ENCODE measurements at places on chromosomes 11 and 22.

- DNase-seq = no peak
Observed at GRCh38 chr22:23557036-23557435, 23.1 kb downstream of the IGLL1 start.

DNA sequence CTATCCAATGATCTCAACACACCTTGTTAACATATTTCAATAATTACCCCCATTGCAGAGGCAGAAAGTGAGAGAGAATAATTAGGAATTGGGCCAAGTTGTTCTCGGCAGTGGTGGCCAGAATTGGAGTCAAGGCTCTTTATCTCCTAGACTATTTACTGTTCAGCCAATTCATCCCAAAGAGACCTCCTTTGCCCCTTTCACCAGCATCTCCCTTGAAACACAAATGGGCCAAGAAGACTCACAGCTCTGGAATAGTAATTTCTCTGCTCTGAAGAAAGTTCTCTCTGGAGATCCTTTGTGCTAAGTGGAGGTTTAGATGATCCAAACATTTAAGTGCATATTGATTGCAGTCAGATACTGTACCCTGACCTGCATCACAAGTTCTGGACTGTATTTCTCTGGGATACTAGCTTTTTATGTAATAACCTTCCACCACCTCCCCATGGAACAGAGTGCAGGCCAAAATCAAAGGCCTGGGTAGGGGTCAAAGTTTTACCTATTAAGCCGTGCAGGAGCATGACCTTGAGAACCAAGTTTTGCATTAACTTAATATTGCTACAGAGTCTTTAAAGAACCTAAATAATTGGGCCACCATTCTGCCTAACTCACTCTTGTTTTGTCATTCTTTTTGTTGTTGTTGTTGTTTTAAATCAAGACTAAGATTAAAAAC, 19.6 kb upstream of the CADM1 start:
- no peak for DNase-seq

GRCh38 chr11:66676931-66677598, 622 bp downstream of the RBM4B start:
- DNase-seq = no peak

- DNase-seq = peak; percentile 39
Observed at GRCh38 chr11:118366287-118366686, 6.9 kb downstream of the UBE4A start.

DNA sequence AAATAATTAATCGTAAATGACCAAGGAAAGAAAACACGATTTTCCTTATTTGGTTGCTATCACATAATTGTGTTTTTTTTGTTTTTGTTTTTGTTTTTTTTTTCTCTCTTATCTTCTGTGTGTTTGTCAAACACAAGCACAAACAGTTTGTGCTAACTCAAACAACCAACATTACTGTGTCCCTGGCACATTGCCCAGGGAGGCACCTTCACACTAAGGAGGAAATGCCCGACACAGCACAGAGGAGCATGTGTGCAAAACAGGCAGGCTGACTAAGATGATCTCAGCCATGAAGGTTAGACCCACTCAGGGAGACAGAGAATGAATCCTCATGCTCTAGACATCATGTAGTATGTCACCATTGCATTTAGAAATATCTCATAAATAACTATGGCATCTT, 130.1 kb downstream of the SOX6 start:
- DNase-seq = peak; percentile 25

DNA sequence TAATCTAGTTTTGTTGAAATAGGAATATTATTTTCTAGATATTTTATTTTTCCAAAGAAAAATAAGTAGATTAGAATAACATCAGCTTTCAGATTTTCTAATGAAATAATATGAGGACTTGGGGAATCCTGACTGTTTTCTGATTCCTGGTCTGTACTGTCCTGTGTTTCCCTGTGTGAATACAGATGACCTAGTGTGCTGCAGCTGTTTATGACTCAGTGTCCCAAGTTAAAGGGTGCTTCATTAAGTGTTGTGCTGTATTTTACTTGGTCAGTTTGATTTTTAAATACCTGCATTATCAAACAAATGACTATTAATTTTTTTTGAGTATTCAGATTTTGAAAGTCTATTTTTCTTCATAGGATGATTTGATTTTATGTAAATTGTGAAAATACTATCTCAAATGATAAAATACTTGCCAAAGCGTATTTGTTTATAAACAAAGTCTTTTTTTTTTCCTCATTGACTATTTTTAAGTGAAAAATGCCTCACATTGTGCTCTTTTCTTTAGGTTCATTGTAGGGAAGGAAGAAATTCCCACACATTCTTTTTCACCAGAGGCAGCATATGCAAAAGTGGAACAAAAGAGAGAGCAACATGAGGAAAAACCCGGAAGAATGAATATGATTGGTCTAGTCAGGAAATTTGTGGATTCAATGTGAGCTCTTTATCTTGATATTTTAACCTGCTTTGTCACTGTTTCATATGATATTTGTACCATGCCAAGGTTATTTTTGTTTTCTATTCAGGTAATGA, 264.2 kb downstream of the TMEM135 start:
- no peak for DNase-seq

DNA sequence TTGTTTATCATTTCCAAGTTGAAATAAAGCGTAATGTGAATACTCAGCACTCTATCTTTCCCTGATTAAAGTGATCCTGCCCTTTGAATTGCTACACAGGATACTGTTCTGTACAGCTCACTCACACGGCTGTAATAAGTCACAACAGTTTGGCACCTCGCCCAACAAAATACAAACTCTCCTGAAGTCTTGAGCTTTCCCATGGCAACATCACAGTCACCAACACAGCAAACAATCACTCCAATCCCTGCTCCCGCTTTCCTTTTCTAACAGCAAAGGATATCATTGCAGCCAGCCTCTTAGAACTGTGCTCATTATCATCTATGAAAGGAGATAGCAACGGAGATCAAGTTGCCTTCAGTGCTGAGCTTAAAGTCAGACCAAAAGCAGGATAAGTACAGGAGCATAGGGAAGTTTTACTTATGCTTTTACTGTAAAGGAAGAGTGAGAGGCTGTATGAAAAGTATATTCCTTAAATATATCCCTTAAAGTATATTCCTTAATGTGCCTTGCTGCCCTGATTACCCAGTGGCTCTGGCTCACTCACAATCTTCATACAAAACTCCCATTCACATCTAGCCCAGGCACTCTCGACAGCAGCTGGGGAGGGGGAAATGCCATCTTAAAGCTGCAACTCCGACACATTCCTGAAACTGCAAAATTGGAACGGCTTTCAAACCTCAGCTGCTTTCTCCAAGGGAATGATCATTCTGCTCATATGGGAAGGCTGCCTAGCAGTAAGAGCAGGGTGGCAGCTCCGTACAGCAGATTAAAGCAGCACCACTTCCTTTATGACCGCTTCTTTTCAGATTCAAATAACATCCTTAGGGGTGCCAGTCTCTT, 35.8 kb downstream of the MAML2 start:
- no peak for DNase-seq

DNA sequence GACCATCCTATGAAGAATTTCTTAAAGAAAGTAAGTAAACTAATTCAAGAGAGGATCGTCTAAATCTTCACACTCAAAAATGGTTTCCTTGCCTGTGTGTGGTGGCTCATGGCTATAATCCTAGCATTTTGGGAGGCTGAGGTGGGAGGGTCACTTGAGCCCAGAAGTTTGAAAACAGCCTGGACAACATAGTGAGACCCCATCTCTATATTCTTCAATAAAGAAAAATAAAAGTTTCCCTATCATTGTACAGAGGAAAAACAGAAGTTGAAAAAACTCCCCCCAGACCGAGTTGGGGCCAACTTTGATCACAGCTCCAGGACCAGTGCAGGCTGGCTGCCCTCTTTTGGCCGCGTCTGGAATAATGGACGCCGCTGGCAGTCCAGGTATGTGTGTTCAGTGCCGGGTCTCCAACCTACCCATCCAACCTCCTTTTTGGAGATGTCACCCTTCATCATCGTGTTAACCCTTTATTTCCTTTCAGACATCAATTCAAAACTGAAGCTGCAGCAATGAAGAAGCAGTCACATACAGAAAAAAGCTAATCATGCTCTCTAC, 3.0 kb downstream of the RPS25 start:
- no peak for DNase-seq

- DNase-seq = no peak
Observed at GRCh38 chr11:89489930-89490329, 1.2 kb downstream of the NOX4 start.

DNA sequence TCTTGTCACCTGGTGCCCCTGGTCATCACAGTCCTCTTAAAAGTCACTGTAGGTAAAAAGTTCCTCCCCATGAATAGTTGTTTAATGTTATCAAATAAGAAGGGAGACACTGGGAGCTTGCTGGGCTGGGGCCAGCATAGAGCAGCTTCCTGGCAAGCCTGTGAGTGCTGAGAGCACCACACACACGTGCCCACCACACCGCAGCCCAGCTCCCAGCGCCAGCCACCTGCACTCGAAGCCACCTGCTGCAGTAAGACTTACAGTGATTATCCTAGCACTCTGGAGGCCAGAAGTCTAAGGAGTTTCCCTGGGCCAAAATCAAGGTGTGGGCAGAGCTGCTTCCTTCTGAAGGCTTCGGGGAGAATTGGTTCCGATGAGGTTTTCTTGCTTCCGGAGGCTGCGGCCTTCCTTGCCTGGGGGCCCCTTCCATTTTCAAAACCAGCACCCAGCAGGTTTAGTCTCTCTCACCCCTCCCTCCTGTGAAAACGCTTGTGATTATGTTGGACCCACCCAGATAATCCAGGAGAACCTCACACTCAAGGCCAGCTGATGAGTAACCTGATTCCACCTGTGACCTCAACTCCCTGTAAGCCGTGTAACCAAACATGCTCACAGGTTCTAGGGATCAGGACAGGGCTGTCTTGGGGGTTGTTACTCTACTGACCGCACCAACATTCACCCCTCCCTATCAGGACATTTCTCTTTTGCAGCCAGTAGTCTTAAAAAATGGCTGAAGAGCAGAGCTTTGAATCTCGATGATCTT, 687.2 kb downstream of the TBC1D22A start:
- DNase-seq = no peak

GRCh38 chr11:103988595-103988969, 47.9 kb upstream of the DDI1 start:
- DNase-seq = no peak

DNA sequence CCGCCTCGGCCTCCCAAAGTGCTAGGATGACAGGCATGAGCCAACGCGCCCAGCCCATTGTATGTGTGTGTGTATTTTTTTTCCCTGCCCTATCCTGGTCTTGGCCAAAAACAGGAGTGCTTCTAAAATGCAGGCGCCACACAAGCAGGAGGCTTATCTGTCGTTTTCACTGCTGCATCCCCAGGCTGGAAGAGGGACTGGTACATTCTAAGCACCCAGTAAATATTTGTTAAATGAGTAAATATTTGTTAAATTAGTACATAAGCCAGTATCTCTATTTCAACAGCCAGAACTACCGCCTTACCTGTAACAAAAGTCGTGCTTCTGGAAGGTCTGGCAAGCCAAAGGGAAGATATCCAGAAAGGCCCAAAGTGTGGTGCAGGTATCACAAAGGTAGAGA, 24.9 kb downstream of the ASCC2 start:
- DNase-seq = no peak

DNA sequence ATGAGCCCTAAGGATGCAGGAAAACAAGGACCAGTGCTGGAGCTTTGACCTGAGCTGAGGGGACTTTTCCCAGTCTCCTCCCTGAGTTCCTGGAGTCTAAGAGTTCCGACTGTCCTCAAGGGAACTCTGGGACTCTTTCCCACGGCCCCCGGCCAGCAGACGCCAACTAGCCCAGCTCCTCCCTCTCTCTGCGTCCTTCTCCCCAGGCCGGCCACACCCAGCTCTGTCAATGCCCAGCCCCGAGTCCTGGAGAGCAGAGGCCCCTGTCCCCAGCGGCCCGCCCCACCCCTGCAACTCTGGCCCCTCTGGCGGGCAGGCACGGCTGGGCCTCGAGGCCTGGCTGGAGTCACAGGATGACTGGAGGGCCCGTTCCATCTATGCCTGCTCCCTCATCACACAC, 29.8 kb downstream of the NECTIN1 start:
- no peak for DNase-seq

- no peak for DNase-seq
Observed at GRCh38 chr11:125404811-125405790, 91.0 kb downstream of the FEZ1 start.

DNA sequence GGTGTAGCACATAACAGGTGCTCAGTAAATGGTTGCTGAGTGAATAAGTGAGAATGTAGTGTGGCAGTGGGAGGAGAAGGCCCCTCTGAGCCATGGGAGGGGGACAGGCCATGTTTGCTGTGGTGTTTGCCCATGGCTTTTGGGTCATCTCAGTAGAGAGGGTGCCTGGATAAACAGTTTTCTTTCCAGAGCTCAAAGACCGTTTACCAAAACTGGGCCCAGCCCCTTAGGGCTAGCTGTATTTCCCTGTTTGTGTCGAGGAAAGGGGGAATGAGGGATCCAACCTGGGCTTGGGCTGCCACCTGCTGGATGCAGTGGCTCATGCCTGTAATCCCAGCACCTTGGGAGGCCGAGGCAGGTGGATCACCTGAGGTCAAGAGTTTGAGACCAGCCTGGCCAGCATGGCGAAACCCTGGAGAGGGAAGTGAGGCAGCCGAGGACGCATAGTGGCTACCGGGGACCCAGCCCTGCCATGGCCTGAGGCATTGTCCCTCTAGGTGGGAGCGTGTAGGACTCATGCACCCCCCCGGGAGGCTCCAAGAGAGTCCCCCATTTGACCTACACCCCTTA, 8.7 kb upstream of the LTO1 start:
- DNase-seq = no peak

GRCh38 chr22:27962268-27963044, 43.4 kb upstream of the PITPNB start:
- no peak for DNase-seq

DNA sequence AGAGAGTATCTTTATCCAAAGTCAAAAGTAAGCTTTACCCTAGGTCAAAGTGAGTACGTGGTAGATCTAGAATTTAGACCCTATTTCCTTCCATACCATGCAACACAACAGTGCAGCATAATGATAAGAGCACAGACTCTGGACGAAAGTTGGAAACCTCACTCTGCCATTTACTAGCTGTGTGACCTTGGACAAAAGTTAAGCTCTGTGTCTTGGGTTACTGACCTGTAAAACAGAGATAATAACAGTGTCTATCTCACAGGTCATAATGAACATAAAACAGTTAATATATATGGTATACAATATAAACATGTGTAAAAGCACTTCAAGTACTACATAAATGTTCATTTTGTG, 13.6 kb upstream of the CHRNA10 start:
- DNase-seq = no peak

DNA sequence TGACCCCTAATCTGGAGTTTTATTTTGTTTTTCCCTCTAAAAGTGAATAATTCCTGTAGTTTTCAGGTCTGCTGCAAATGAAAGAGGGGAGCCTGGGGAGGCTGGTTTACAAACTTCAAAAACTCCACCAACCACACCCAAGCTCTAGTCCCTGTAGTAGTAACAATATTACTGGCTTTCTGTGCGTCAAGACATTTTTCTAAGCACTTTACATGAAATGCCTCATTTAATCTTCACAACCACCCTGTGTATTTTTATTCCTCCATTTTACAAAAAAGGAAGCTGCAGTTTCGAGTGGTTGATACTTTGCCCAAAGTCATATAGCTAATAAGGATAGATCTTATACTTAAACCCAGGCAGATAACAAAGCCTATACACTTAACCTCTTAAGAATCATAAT, 23.5 kb downstream of the CTNND1 start:
- DNase-seq = no peak

GRCh38 chr11:75626889-75627529, 41.8 kb downstream of the MAP6 start:
- DNase-seq = no peak

Measured in NCI-H1694 treated with DMSO at 0.1 percent for 48 hours (cell line).